ENCODE measurements at places on chromosomes 1 and 21. TPM values are rescaled to one million over a fixed set of nuclear protein-coding genes. Genes with fewer than 3 reads are reported as not detected.
A peak's percentile ranks its signal among the peaks of the same experiment; 100 is the strongest.

- no peak overlapping the region for H3K27ac ChIP-seq
- no peaks in the 10 kb centered on the region for H3K4me1 ChIP-seq
- H3K27me3 ChIP-seq, result no peaks in the 10 kb centered on the region
- no peak overlapping the region for H3K4me3 ChIP-seq
- no peaks in the 10 kb centered on the region for H3K36me3 ChIP-seq
Observed at GRCh38 chr1:16882986-16883385, 12.8 kb upstream of the RNU1-2 start.

Gene BGLAP
- total RNA-seq, result not detected

DNA sequence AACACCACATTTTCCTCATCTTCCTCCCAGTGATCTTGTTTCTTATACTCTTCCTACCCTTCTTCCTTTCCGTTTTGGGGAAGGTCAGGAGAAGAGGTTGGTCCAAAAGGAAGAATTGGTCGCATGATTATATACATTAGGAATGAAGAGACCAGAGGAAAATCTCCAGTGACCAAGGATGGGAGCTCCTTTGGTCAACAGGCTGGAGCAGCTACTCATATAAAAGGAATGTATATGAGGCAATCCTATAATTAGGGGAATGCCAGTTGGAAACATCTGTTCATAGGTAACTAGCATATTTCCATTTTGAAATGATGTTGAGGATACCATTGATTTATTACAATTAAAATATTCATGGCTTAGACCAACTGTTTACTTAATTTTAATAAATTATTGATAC, 114.5 kb downstream of the LRRC40 start:
- H3K27ac ChIP-seq, result no peak overlapping the region
- H3K27me3 ChIP-seq, result no peaks in the 10 kb centered on the region
- H3K4me1 ChIP-seq, result no peaks in the 10 kb centered on the region
- no peak overlapping the region for H3K4me3 ChIP-seq

Gene CD101
- 0.11 TPM for total RNA-seq

DNA sequence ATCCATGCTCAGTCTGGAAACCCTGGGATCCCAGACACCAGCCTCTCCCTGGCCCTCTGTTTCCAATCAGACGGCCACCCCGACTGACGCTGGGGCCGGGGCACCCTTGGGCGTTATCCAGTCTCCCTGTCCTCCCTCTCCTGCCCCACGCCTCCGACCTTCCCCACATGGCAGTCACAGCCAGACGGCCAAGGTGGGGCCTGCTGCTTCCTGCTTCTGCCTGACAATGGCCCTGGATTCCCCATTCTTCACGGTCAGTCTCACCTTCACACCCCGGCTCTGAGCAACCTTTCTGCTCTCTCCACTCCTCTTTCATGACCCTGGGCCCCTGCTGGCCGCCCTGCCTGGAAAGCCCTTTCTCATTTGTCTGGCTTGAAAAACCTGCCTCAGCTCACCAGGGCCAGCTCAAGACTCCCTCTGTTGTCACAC, 6.6 kb downstream of the GNG4 start:
- DNase-seq, result no peak
- no peaks in the 10 kb centered on the region for H3K27me3 ChIP-seq
- no peaks in the 10 kb centered on the region for H3K36me3 ChIP-seq
- H3K27ac ChIP-seq, result no peak overlapping the region

Gene GBP3
- total RNA-seq, result 5.8 TPM

DNA sequence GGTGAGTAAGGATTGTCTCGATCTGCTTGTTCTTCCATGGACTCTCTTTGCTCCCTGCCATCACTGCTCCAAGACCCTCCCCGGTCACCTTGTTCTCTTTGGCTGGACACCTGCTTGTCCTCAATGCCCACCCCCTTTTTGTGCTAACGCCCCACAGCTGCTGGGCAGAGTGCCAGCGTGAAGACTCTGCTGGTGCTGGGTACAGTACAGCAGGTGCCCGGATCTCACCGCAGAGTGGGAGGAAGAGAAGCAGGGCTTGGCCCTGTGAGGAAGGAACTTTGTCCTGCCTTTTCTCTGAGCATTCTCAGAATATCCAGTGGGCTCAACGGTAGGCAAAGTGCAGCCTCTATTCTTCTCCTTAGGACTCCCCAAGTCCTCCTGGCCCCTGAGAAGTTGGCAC, 90.1 kb downstream of the PLXNA2 start:
- H3K4me3 ChIP-seq, result no peak overlapping the region
- H3K27ac ChIP-seq, result no peak overlapping the region
- DNase-seq, result no peak
- H3K36me3 ChIP-seq, result no peaks in the 10 kb centered on the region

DNA sequence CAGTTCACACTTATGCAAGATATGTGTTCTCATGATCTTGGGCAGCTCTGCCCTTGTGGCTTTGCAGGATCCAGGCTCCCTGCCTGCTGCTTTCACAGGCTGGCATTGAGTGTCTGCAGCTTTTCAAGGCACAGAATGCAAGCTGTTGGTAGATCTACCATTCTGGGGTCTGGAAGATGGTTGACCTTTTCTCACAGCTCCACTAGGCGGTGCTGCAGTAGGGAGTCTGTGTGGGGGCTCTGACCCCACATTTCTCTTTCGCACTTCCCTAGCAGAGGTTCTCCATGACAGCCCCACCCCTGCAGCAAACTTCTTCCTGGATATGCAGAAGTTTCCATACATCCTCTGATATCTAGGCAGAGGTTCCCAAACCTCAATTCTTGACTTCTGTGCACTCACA, 500.5 kb downstream of the BRINP3 start:
- no peak overlapping the region for H3K4me3 ChIP-seq
- H3K36me3 ChIP-seq, result no peaks in the 10 kb centered on the region
- H3K27ac ChIP-seq, result no peak overlapping the region

- peaks cover 34% of the 10 kb centered on the region for H3K4me1 ChIP-seq
- H3K4me3 ChIP-seq, result no peak overlapping the region
- H3K27me3 ChIP-seq, result no peaks in the 10 kb centered on the region
- H3K27ac ChIP-seq, result no peak overlapping the region
- H3K36me3 ChIP-seq, result peaks cover 37% of the 10 kb centered on the region
Observed at GRCh38 chr1:160340866-160341265, 2.2 kb downstream of the COPA start.

Gene PFDN2
- total RNA-seq, result 39.9 TPM

Gene KCNC4
- 4.2 TPM for total RNA-seq

- no peaks in the 10 kb centered on the region for H3K27me3 ChIP-seq
- no peak overlapping the region for H3K27ac ChIP-seq
- H3K36me3 ChIP-seq, result no peaks in the 10 kb centered on the region
- H3K4me3 ChIP-seq, result no peak overlapping the region
Observed at GRCh38 chr1:58836408-58836807, 52.6 kb upstream of the JUN start.

DNA sequence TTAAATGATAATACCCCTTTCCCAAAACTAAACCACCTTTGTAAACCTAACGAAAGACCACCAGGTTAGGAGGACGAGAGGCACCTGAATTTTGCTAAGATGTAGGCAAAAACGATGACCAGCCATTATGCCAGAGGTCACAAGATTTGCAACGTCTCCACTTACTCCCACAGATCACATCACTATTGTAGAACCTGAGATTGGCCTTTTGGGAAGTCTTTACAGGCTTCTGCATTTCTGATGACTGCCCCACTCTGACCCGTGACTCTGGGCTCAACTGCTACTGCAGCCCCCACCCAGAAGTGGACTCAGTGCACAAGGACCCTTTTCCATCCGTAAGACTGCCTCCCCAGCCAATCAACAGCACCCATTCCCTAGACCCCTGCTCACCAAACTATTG, 36.4 kb upstream of the COL6A2 start:
- DNase-seq, result no peak
- H3K27ac ChIP-seq, result peak overlapping the region; percentile 80
- H3K4me3 ChIP-seq, result no peak overlapping the region
- H3K4me1 ChIP-seq, result peaks cover 33% of the 10 kb centered on the region

GRCh38 chr1:116763787-116764465, 9.7 kb downstream of the CD2 start:
- H3K27ac ChIP-seq, result no peak overlapping the region
- no peak overlapping the region for H3K4me3 ChIP-seq
- DNase-seq, result no peak

Gene PIK3C2B
- total RNA-seq, result 19.4 TPM

Gene TFAP2E
- not detected for total RNA-seq

- H3K4me1 ChIP-seq, result no peaks in the 10 kb centered on the region
- H3K36me3 ChIP-seq, result no peaks in the 10 kb centered on the region
- no peak for DNase-seq
- no peak overlapping the region for H3K27ac ChIP-seq
- no peak overlapping the region for H3K4me3 ChIP-seq
Observed at GRCh38 chr1:18798946-18799345, 60.5 kb downstream of the TAS1R2 start.

GRCh38 chr21:29349702-29350101, 51.0 kb downstream of the BACH1 start:
- no peak overlapping the region for H3K27ac ChIP-seq
- no peak for DNase-seq
- H3K4me1 ChIP-seq, result no peaks in the 10 kb centered on the region
- no peak overlapping the region for H3K4me3 ChIP-seq
- H3K27me3 ChIP-seq, result no peaks in the 10 kb centered on the region
- H3K36me3 ChIP-seq, result peaks cover 3% of the 10 kb centered on the region

DNA sequence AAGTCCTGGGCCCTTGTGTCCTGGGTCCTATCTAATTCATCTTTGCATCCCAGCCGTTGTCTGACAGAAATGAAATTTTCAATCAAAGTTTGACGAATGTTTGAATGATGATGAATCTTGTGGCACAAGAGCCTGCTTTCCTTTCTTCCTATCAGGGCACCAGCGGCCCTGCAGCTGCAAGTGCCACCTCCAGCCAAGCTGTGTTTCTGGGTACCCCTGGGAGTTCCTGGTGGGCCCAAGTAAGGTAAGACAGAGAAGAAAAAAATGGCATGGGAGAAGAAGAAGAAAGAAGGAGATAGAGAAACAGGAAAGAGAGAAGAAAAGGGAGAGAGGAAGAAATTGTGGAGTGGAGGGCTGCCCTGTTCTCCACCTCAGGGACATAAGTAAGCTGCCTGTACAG, 782.1 kb upstream of the TPTE start:
- H3K27ac ChIP-seq, result no peak overlapping the region
- DNase-seq, result no peak
- H3K4me3 ChIP-seq, result no peak overlapping the region
- H3K36me3 ChIP-seq, result no peaks in the 10 kb centered on the region
- H3K4me1 ChIP-seq, result no peaks in the 10 kb centered on the region

- no peaks in the 10 kb centered on the region for H3K27me3 ChIP-seq
- H3K4me3 ChIP-seq, result no peak overlapping the region
- H3K4me1 ChIP-seq, result no peaks in the 10 kb centered on the region
- H3K27ac ChIP-seq, result no peak overlapping the region
- DNase-seq, result no peak
Observed at GRCh38 chr1:82019508-82019907, 218.8 kb downstream of the ADGRL2 start.

GRCh38 chr1:156652992-156653355, 11.1 kb downstream of the BCAN start:
- H3K27ac ChIP-seq, result no peak overlapping the region
- no peak overlapping the region for H3K4me3 ChIP-seq
- H3K36me3 ChIP-seq, result no peaks in the 10 kb centered on the region
- DNase-seq, result no peak
- no peaks in the 10 kb centered on the region for H3K27me3 ChIP-seq
- H3K4me1 ChIP-seq, result peaks cover 28% of the 10 kb centered on the region

GRCh38 chr21:37270576-37271365, 3.6 kb upstream of the VPS26C start:
- H3K4me1 ChIP-seq, result no peaks in the 10 kb centered on the region
- H3K36me3 ChIP-seq, result no peaks in the 10 kb centered on the region
- H3K4me3 ChIP-seq, result no peak overlapping the region

GRCh38 chr1:32886004-32886827, at the start of gene HPCA:
Gene HPCA, plus strand, starts transcription at chr1:32886491. Its CDS starts 2,408 bp downstream, at chr1:32888899.
- peak within 1 kb of the TSS; percentile 39 for H3K4me3 ChIP-seq
- no peak for DNase-seq
- H3K27me3 ChIP-seq, result peaks cover 19% of the 10 kb centered on the region

- no peaks in the 10 kb centered on the region for H3K27me3 ChIP-seq
- peak overlapping the region; percentile 71 for H3K27ac ChIP-seq
- no peaks in the 10 kb centered on the region for H3K36me3 ChIP-seq
Observed at GRCh38 chr1:160401487-160401805, 1.1 kb downstream of the VANGL2 start.

Gene CA6
- not detected for total RNA-seq

DNA sequence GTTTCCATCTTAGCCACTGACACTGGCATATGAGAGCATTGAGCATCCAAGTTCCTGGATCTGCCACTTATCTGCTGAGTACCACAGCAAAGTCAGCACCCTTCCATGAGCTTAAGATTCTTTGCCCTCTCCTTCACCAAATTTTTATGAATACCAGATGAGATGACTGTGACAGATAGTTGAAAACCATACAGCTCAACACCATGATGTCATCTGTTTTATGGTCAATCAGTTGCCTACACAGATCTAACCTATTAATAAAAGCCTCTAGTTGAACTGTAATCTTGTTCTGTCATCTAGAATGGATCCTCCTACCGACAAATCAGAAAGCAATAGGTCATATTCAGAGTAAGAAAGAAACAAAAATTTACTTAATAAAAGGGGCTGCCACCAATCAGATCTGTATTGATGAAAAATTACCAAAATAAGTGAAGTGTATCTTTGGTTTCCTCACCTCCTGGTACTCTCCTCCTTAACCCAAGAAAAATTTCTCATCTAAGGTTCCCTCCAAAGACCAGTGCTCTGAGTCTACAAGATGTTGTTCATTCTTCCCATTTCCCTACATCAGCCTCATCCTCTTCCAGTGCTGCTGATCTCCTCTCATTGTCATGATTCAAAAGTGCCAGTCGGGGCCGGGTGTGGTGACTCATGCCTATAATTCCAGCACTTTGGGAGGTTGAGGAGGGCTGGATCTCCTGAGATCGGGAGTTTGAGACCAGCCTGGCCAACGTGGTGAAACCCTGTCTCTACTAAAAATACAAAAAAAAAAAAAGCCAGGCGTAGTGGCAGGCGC, 138.8 kb upstream of the CTTNBP2NL start:
- no peaks in the 10 kb centered on the region for H3K4me1 ChIP-seq
- H3K36me3 ChIP-seq, result no peaks in the 10 kb centered on the region
- no peak for DNase-seq
- no peaks in the 10 kb centered on the region for H3K27me3 ChIP-seq
- no peak overlapping the region for H3K27ac ChIP-seq
- H3K4me3 ChIP-seq, result no peak overlapping the region

DNA sequence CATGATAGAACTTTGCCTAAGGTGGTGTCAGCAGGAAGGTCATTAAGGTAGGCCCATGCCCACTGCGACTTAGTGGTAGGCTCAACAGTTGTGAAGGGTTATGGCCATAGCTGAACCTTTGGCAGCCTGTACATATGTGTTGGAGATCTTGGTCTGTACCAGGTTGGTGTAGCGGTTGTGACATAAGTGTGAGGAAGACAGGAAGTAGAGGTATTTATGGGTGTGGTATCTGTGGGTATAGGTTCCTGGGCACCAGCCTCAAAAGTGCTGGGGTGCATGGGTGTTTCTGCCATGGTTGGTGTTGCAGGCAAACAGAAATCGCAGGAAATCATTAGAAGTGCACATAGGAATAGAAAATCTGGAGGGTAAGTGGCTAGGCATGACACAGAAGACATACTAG, 18.6 kb upstream of the LRIF1 start:
- no peak overlapping the region for H3K27ac ChIP-seq
- H3K27me3 ChIP-seq, result no peaks in the 10 kb centered on the region
- DNase-seq, result no peak
- H3K4me1 ChIP-seq, result no peaks in the 10 kb centered on the region
- no peak overlapping the region for H3K4me3 ChIP-seq
- H3K36me3 ChIP-seq, result no peaks in the 10 kb centered on the region

GRCh38 chr21:36751383-36751782, 52.5 kb downstream of the SIM2 start:
- no peaks in the 10 kb centered on the region for H3K36me3 ChIP-seq
- H3K4me1 ChIP-seq, result no peaks in the 10 kb centered on the region
- no peaks in the 10 kb centered on the region for H3K27me3 ChIP-seq
- no peak overlapping the region for H3K27ac ChIP-seq
- no peak overlapping the region for H3K4me3 ChIP-seq

Gene ESPN
- 0.47 TPM for total RNA-seq

Gene DENND2C
- 1.2 TPM for total RNA-seq
